Activated CD8-positive, alpha-beta memory T cell treated with anti-CD3 and anti-CD28 coated beads for 4 hours (primary cell): ENCODE measurements at places on chromosomes 2 and 18.

DNA sequence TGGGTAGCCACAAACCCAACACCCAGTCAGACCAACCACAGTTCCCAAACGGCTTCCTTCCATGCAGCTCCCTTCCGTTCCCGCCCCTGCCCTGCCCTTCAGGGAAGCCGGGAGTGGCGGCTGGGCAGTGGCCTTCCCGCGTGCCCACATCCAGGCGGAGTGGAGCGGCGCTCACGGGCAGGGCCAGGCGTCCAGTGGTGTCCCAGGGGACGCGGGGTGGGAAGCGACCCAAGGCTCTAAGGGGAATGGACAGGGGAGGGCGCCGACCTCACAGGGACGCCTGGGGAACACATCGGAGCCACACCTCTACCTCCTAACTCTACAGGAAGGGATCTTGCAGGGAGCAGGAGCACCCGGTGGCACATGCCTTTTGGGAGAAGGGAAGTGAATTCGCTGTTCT lies 225.9 kb upstream of the MGAT5 start:
- no peak for DNase-seq

GRCh38 chr18:30988440-30988839 lies 54.1 kb downstream of the DSC3 start:
- no peak for DNase-seq

GRCh38 chr2:8049176-8049575 lies 632.7 kb upstream of the ID2 start:
- DNase-seq, result no peak

DNA sequence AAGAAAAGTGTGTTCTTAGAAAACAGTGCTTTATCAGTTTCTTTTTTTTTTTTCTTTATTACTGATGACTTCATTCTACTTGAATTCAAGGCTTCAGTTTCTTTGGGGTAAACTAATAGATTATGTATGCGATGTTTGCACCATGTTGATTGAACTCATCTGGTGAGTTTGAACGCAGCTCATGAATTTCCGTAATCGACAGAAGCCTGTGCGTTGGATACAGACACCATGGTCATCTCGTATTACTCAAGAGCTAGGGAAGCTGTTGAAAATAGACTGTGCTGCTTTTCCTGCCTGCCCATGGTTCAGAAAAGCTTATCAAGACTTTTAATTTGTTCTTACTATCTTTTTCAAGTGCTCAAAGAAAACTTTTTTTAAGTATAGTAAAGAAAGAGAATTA lies 185.5 kb upstream of the NRP2 start:
- DNase-seq, result no peak

- DNase-seq, result no peak
Measured at GRCh38 chr2:230932556-230933511, 7.8 kb upstream of the GPR55 start.

DNA sequence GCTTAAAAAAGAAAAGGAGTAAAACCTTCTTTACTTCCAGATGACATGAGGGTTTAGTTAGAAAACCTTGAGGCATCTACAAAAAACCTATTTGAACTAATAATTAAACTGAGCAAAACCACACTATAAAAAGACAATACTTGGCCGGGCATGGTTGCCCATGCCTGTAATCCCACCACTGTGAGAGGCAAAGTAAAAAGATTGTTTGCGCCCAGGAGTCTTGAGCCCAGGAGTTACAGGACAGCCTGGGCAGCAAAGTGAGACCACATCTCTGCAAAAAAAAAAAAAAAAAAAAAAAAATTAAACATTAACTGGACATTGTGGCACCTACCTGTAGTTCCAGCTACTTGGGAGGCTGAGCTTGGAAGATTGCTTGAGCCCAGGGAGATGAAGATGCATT lies 502.8 kb upstream of the LRRTM4 start:
- no peak for DNase-seq

- no peak for DNase-seq
Measured at GRCh38 chr2:9262671-9263171, 56.1 kb downstream of the ASAP2 start.

GRCh38 chr2:238525990-238526389 lies 99.3 kb downstream of the ASB1 start:
- no peak for DNase-seq

GRCh38 chr2:18999198-18999597 lies 359.2 kb downstream of the OSR1 start:
- DNase-seq, result no peak

GRCh38 chr2:44638649-44639048 lies 276.9 kb downstream of the CAMKMT start:
- DNase-seq, result no peak
